Myocyte (in vitro differentiated cells): ENCODE measurements at places on chromosomes 16 and 17. TPM values are rescaled to one million over a fixed set of nuclear protein-coding genes. Genes with fewer than 3 reads are reported as not detected.
A peak's percentile ranks its signal among the peaks of the same experiment; 100 is the strongest.

- DNase-seq = no peak
Measured at GRCh38 chr17:45784293-45784740, at the start of gene CRHR1. CRHR1 (plus strand) TSS chr17:45784320; CDS start chr17:45784545, 225 bp downstream.

GRCh38 chr16:88575251-88575650 lies 5.0 kb downstream of the ZC3H18 start:
- DNase-seq = no peak

DNA sequence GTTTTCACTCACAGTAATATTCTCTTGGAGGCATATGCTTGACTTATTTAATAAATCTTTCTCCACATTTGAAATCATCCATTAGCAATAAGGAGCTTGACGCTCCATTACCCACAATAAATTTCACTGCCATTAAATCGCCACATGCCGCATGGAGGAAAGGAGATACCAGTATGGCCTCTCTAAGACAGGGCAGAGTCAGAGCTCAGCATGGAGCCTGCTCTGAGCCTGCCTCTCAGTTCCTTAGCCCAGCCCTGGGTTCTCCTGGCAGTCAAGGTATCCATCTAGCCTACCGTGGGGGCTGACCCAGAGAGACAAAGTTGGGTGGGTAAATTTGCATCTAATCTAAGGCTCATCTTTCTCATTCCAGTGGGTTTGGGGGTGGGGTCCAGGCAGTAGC lies 80.3 kb upstream of the CES5A start:
- no peak for DNase-seq

- DNase-seq = no peak
Measured at GRCh38 chr17:31803494-31804213, 55.4 kb downstream of the COPRS start.

- DNase-seq = no peak
Measured at GRCh38 chr17:15232517-15232915, 32.6 kb downstream of the PMP22 start.

- DNase-seq = no peak
Measured at GRCh38 chr16:88503374-88503770, 50.3 kb downstream of the ZFPM1 start.

- DNase-seq = no peak
Measured at GRCh38 chr16:85952197-85952596, 53.2 kb downstream of the IRF8 start.

DNA sequence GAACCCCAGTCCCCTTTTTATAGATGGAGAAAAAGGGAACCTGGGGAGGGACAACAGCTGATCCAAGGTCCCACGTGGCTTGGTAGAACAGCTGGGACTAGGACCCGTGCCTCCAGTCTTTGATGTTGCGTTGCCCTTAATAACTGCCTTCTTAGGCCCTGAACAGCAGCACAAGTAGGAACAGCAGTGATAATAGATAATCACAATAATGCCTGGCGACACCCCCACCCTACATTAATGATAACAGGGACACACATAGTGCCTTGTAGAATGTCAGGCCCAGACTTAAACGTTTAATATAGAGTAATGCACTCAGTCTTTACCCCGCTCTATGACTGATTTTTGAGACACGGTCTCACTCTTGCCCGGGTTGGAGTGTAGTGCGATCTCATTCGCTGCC lies 96.4 kb downstream of the ABCC6 start:
- DNase-seq = peak; percentile 18

GRCh38 chr17:78831688-78832540 lies 8.7 kb downstream of the USP36 start:
- no peak for DNase-seq

GRCh38 chr16:27828671-27829070 lies 234.8 kb downstream of the GSG1L start:
- DNase-seq = no peak

GRCh38 chr17:74426551-74427047 lies 5.3 kb upstream of the GPRC5C start:
- DNase-seq = no peak

The C17orf100 gene
- 0.31 and 0.70 TPM in 2 replicates for total RNA-seq

GRCh38 chr16:49629851-49630250 lies 226.1 kb downstream of the ZNF423 start:
- no peak for DNase-seq

- no peak for DNase-seq
Measured at GRCh38 chr16:38941-39892, 14.2 kb downstream of the POLR3K start.

GRCh38 chr17:16924696-16925440 lies 47.0 kb downstream of the TNFRSF13B start:
- DNase-seq = no peak

The LDHD gene
- total RNA-seq = 1.7 and 3.5 TPM in 2 replicates

GRCh38 chr17:56659622-56660021 lies 66.1 kb downstream of the NOG start:
- no peak for DNase-seq

DNA sequence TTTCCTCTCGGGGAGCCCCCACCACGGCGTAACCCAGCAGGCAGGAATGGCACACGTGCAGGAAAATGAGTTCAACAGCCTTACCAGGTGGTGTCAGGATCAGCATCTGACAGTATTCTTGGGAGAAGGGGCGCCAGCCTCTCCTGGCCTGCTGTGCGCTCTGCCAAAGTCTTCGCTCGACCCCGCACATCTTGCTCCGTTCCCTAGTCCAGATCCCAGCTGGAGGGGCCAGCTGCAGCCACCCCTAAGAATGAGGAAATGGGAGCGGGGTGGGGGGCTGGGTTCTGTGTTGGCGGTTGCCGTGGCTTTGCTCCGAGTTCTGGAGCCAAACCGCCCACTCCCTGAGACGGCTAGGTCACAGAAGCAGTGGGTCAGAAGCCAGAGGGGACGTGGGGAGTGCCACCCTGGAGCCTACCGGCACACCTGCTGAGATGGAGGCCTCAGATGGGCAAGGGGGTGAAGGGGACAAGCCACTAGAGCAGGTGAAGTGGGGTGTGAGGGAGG lies at the start of gene CHCT1:
CHCT1 (plus strand) TSS at position 328 of the 504 bp plus-strand sequence; CDS start at position 432, 104 bp downstream.
- DNase-seq = no peak

The RNF43 gene
- not detected in 2 replicates for total RNA-seq

- DNase-seq = no peak
Measured at GRCh38 chr17:46836500-46836899, 14.9 kb upstream of the WNT9B start.

DNA sequence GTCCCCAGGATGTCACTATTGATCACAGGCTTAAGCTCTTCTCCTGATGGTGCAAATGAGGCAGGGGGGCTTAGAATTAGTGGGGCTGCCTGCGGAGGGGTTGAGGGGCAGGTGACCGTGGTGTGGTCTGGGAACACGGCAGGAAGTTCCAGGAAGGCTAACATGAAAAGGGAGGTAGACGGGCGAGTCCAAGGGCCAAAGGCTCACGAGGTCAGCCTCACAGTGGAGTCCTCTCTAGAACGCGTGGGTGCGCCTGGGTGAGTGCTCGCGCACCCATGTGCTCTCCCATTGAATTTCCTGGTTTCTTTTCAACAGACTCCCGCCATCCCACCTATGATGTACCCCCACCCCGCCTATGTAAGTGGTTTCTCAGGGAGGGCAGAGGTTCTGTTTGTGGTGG lies 15.2 kb downstream of the LGALS9 start:
- DNase-seq = no peak
